ENCODE measurements at places on chromosomes 4 and X. TPM values are rescaled to one million over a fixed set of nuclear protein-coding genes. Genes with fewer than 3 reads are reported as not detected.

KLB gene
- 0.16 TPM for total RNA-seq

NPFFR2 gene
- total RNA-seq, result not detected

MCF2 gene
- total RNA-seq, result not detected

ITM2A gene
- not detected for total RNA-seq

CENPI gene
- total RNA-seq, result 15.7 TPM

PDLIM3 gene
- total RNA-seq, result 0.13 TPM

NXF2 gene
- total RNA-seq, result not detected

Measured in A549 treated with dexamethasone at 1 μM for 4 hours (cell line).